SJCRH30 (cell line): ENCODE measurements at places on chromosomes 2 and 18.

- DNase-seq: peak; percentile 8
Measured at GRCh38 chr2:127527001-127527804, 914 bp upstream of the IWS1 start.

GRCh38 chr2:8980096-8980495, 23.4 kb downstream of the MBOAT2 start:
- DNase-seq: no peak

DNA sequence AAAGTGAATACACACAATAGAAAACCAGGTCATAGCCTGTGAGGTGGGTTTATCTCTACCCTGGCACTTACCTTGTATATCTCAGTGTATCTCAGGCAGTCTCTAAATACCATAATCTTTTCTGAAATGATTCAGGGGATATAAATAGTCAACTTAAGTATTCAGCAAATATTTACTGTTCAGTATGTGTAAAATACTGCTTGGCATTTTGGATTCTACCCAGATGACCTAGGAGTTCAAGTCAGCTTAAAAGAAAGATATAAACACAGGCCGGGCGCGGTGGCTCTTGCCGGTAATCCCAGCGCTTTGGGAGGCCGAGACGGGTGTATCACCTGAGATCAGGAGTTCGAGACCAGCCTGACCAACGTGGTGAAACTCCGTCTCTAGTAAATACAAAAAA, 23.8 kb downstream of the GRHL1 start:
- no peak for DNase-seq

DNA sequence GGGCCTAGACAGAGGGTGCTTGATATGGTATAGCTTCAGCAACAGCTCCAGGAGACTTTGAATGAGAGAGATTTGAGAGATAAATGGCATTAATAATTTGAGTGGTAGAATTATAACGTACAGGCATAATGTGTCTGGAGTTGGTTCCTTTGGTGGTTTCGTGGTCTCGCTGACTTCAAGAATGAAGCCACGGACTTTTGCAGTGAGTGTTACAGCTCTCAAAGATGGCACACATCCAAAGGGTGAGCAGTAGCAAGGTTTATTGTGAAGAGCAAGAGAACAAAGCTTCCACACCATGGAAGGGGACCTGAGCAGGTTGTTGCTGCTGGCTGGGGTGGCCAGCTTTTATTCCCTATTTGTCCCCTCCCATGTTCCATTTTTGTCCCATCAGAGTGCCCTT, 23.1 kb downstream of the PDCD1 start:
- DNase-seq: no peak

GRCh38 chr18:59464486-59464885, 105.4 kb upstream of the LMAN1 start:
- DNase-seq: no peak
